Posterior vena cava (tissue), 2 donors: ENCODE measurements at places on chromosomes 12 and 14. TPM values are rescaled to one million over a fixed set of nuclear protein-coding genes. Genes with fewer than 3 reads are reported as not detected.

HAL gene
- 0.29 TPM for total RNA-seq

IL26 gene
- total RNA-seq: not detected

STON2 gene
- 20.5 TPM for total RNA-seq

NRXN3 gene
- 14.3 TPM for total RNA-seq

KRT80 gene
- 0.19 TPM for total RNA-seq

LRP1-AS gene
- not detected for total RNA-seq

FGF6 gene
- not detected for total RNA-seq

TC2N gene
- total RNA-seq: 28.3 TPM

ATF1 gene
- 25.9 TPM for total RNA-seq

KRT78 gene
- not detected for total RNA-seq

GDF3 gene
- total RNA-seq: 1.5 TPM

- DNase-seq: no peak
These were observed 1.8 kb upstream of the LRFN5 start for GRCh38 chr14:41604721-41605531.

DNA sequence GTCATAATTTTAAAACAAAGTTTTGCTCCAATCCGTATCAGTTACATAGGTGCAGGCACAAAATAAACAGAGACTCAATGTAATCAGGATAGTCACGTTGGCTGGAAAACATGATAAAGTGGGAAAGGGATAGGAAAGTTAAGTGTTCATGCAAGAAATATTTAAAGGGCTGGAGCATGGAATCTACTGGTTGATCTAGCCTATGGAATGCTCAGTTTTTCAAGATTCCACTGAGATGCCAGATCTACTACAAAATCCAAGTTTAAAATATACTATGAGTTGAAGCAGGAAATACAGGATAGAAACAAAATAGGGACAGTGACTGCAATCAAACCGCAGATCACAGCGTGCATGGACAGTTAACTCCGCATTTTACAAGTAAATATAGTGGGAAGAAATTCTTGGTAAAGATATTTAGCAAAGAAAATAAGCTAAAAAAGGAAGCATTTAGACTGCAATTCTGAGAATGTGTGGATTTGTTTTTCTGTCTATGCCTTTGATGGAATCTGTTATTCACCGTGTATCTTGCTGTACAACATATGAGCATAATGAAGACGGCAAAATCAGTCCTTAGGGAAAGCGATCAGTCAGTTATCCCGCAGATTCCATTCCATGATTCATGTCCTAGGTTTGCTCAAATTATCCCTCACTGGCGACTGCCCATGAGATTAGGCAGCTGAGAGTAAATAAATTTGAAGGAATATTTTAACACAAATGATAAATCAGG, 1044.3 kb downstream of the FLRT2 start:
- DNase-seq: no peak

- DNase-seq: no peak
These were observed 222.2 kb downstream of the SEC23A start for GRCh38 chr14:38880643-38881524.

DNA sequence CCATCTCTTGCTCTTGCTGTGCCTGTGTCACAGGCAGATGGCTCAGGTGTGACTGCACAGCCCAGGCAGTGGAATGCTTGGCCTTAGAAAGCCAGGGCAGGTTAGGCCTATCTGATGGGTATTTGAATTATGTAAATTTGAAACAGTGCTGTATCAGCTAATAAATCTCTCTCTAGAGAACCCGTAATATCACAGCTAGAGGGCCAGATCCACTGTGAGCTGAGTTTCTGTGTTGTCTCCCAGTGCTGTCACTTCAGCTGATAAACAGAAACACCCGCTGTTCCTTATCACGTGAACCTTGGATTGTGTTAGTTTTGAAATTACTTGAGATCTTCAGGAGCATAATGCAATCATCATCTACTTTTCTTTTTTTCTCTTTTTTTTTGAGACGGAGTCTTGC, 21.5 kb upstream of the ALDH2 start:
- no peak for DNase-seq

DNA sequence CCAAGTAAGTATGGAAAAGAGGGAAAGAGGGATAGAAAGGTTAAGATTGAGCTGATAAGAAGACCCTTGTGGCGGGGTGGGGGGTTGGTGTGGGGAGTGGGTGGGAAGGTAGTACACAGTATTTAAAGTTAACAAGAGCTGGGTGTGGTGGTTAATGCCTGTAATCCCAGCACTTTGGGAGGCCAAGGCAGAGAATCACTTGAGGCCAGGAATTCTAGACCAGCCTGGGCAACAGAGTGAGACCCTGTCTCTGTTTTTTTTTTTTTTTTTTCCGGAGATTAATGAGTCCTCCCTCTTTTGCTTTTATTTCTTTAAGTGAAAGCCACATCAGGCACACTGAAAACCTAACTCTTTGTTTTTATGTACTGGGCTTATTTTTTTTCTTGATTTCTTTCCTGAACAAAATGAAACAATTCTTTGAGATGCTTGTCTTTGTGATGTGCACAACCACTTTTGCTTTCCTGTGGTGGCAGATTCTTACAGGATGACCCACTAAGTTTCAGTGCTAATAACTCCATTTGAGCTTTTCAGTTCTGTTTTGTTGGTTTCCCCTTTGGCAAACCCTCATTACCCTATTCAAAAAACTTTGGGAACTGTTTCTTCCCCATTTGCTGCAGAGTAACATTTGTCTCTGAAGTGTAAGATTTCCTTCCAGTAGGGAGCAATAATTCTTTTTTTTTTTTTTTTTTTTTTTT, 54.8 kb downstream of the WNK1 start:
- DNase-seq: no peak

DNA sequence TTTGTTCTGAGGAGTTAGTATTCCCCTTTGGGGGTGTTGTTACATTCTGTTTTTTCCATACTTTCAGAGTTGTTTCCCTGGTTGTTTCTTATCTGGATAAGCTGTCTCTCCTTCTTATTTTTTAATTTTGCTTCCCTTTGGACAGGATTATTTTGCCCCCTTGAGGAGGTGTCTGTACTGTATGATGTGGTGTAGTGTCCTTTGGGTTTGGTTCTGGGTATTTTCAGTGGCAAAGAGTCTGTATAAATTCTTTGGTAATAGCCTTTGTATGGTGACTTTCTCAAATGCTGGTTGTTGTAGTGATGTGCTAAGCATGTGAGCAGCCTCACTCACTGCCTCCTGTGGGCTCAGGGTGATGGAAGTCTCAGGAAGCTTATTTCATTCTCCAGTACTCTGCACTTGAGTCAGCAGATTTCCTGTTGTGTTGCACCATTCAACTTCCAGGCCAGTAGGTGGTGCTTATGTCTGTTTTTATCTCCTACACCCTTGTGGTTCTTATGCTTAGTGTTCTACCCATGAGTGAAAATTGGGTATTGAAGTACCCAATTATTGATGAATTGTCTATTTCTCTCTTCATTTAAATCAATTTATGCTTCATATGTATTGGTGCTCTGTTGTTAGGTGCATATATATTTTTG, 103.3 kb upstream of the PMCH start:
- no peak for DNase-seq

- no peak for DNase-seq
These were observed 25.4 kb downstream of the PLXNC1 start for GRCh38 chr12:94173660-94174265.

DNA sequence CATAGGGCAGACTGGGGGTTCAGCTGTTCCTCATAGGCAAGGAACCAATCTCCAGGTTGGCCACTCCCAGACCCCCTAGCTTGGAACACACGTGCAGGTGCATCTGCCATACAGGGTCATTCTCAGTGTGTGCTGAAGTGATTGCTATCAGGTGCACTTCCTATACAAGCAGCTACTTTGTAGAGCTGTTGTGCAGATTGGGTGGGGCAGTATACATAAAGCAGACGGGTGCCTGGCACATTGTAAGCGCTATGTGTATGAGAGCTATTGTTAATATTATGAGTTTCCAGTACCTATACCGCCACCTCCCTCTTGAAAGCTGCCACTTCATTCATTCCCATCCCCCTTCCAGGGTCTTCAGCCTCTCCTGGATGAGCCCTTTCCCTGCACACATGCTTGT, 17.3 kb downstream of the IRF2BPL start:
- no peak for DNase-seq

- no peak for DNase-seq
These were observed 2.5 kb downstream of the TAMALIN start for GRCh38 chr12:52009081-52009751.
